Effector memory CD8-positive, alpha-beta T cell (primary cell): ENCODE measurements at places on chromosomes 2 and 18.

GRCh38 chr2:223826995-223827394 lies 10.4 kb downstream of the AP1S3 start:
- DNase-seq = no peak

GRCh38 chr18:51643483-51643882 lies 446.0 kb upstream of the MEX3C start:
- DNase-seq = no peak

DNA sequence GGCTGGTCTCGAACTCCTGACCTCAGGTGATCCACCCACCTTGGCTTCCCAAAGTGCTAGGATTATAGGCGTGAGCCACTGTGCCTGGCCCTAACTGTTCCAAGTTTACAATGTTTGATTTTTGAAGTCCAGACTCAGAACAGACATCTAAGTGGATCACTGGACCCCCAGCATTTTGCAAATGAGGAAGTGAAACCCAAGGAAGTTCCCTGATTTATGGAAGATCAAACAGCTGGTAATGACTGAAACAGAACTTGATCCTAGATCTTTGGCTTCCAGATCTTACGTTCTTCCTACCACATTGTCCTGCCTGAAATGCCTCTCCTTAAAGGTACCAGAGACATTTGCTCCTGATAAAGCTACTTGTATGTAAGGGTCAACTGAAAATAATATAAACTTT lies 58.3 kb upstream of the NCOA1 start:
- DNase-seq = no peak

GRCh38 chr2:127143841-127144782 lies 37.2 kb upstream of the BIN1 start:
- no peak for DNase-seq

DNA sequence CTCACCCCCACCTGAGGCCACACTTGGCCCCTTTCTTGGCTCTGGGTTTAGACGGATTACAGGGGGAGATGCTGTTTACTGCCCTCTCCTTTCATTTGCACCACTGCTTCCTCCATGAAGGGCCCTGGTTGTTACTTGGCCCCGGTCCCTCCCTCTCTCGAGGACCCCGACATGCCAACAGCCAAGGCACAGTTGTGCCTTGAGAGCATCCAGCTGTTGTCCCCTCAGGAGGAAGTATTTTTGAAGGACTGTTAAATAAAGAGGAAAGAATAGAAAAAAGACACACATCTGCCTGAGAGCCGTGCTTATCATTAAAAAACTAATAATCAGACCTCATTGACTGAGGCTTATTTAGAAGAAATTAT lies 44.0 kb downstream of the ITGB1BP1 start:
- DNase-seq = no peak

GRCh38 chr18:24877546-24877945 lies 417.1 kb downstream of the HRH4 start:
- no peak for DNase-seq
